ENCODE measurements at places on chromosomes 3 and 15. TPM values are rescaled to one million over a fixed set of nuclear protein-coding genes. Genes with fewer than 3 reads are reported as not detected.

- peaks cover 2% of the 10 kb centered on the region for H3K27me3 ChIP-seq
- H3K27ac ChIP-seq: no peak overlapping the region
- H3K36me3 ChIP-seq: no peaks in the 10 kb centered on the region
- no peak overlapping the region for H3K4me3 ChIP-seq
Measured at GRCh38 chr3:134073583-134073945, 43.8 kb upstream of the SLCO2A1 start.

- H3K27me3 ChIP-seq: peaks cover 3% of the 10 kb centered on the region
- peak; percentile 21 for DNase-seq
- no peak overlapping the region for H3K4me3 ChIP-seq
- no peak overlapping the region for H3K27ac ChIP-seq
- H3K36me3 ChIP-seq: no peaks in the 10 kb centered on the region
Measured at GRCh38 chr3:51374456-51374855, 10.6 kb upstream of the MANF start.

GRCh38 chr3:38805765-38806386, 10.1 kb downstream of the SCN10A start:
- no peak overlapping the region for H3K4me3 ChIP-seq
- no peaks in the 10 kb centered on the region for H3K36me3 ChIP-seq
- peak; percentile 49 for DNase-seq
- H3K27ac ChIP-seq: no peak overlapping the region
- peaks cover 2% of the 10 kb centered on the region for H3K27me3 ChIP-seq

Gene FRMD4B
- total RNA-seq: 8.9 TPM

GRCh38 chr3:186640473-186640818, 247 bp downstream of the FETUB start:
- no peak for DNase-seq
- peaks cover 15% of the 10 kb centered on the region for H3K27me3 ChIP-seq
- H3K4me1 ChIP-seq: peaks cover 8% of the 10 kb centered on the region
- H3K27ac ChIP-seq: no peak overlapping the region
- no peaks in the 10 kb centered on the region for H3K36me3 ChIP-seq

Gene CLEC3B
- 0.45 TPM for total RNA-seq

Gene GOLGA6L25
- total RNA-seq: not detected

DNA sequence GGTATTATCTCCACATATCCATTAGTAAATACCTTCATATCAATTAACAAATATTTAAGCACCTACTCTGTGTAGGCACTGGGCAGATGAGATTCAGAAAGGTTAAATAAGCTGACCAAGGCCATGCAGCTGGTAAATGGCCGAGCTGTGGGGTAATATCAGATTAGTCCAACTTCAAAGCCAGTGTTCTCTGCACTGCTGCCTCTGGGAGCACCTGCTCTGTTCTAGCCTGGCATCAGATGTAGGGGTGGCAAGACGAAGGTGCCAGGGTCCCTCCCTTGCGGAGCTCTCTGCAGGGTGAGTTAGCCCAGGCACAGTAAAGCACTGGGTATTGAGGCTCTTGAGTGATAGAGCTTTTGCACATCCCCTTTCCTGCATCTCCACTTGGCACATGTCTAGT, 5.5 kb downstream of the TATDN2 start:
- no peaks in the 10 kb centered on the region for H3K27me3 ChIP-seq
- H3K36me3 ChIP-seq: peaks cover 56% of the 10 kb centered on the region
- H3K27ac ChIP-seq: peak overlapping the region; percentile 39
- no peak for DNase-seq

DNA sequence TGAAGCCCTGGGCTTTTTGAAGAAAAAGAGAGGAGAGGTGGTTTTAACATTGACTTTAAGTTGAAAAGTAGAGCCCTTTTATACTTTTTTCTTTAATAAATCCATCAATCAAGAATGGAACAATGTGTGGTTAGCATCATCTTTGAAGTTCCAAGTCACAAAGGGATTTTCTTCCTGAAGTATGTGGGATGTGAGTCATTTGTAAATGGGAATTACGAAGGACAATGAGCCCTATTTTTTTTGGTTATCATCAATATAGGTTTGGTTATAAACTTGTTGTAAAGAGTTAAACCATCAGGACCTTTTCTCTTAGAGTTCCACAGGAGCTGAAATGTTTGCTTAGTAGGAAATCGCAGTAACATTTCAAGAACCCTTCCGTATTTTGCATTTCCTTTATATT, 38.3 kb downstream of the PIK3CA start:
- no peak overlapping the region for H3K27ac ChIP-seq
- no peak overlapping the region for H3K4me3 ChIP-seq
- DNase-seq: no peak
- H3K4me1 ChIP-seq: peaks cover 21% of the 10 kb centered on the region

GRCh38 chr3:172557515-172558220, 34.4 kb upstream of the TNFSF10 start:
- peaks cover 26% of the 10 kb centered on the region for H3K4me1 ChIP-seq
- DNase-seq: no peak
- H3K27me3 ChIP-seq: no peaks in the 10 kb centered on the region
- H3K27ac ChIP-seq: peak overlapping the region; percentile 50
- H3K4me3 ChIP-seq: peak overlapping the region; percentile 23

Gene SLC24A5
- total RNA-seq: not detected

Gene SLC6A11
- not detected for total RNA-seq

- no peak for DNase-seq
- H3K4me1 ChIP-seq: no peaks in the 10 kb centered on the region
- H3K27me3 ChIP-seq: peaks cover 13% of the 10 kb centered on the region
- no peak overlapping the region for H3K4me3 ChIP-seq
- no peak overlapping the region for H3K27ac ChIP-seq
Measured at GRCh38 chr3:196332168-196332567, 6.0 kb downstream of the TM4SF19 start.

Gene PRR20G
- not detected for total RNA-seq

GRCh38 chr3:141085343-141086070, 34.4 kb downstream of the SPSB4 start:
- no peak overlapping the region for H3K4me3 ChIP-seq
- H3K4me1 ChIP-seq: no peaks in the 10 kb centered on the region
- H3K27ac ChIP-seq: no peak overlapping the region
- no peaks in the 10 kb centered on the region for H3K27me3 ChIP-seq
- no peaks in the 10 kb centered on the region for H3K36me3 ChIP-seq
- DNase-seq: no peak

DNA sequence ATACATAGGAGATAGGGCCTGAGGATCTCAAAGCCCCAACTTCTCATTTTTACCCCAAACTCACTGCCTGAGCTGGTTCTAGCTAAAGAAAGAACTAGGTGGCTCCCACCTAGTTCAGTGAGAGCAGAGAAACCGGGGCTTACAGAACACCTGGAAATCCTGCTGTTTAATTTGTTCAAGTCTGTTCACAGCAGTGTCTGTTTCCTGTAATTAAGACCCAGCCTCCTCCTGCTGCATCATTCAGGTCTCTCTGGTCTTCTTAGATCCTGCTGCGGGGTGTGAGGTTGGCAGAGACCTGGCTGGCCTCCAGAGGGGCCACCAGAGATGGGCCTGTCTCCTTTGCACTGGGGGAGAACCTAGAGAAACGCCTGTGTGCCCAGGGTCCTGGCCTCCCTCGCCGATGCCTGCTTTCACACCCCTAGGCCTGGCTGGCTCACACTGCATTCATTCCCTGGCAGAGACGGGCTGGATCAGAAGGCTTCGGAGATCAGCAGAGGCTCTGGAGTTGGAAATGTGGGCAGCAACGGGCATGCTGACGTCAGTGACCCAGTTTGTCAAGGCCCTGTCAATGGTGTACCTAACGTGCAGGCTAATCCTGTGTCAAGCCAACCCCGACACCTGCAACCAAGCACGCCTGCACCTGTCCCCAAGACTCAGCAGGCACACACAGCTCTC, 4.9 kb upstream of the CHRNA3 start:
- no peak for DNase-seq
- no peaks in the 10 kb centered on the region for H3K36me3 ChIP-seq
- H3K27ac ChIP-seq: no peak overlapping the region
- peaks cover 7% of the 10 kb centered on the region for H3K4me1 ChIP-seq

Gene RYR3
- not detected for total RNA-seq

- H3K4me3 ChIP-seq: no peak overlapping the region
- H3K4me1 ChIP-seq: peaks cover 7% of the 10 kb centered on the region
- no peak overlapping the region for H3K27ac ChIP-seq
- no peak for DNase-seq
Measured at GRCh38 chr15:31499236-31499952, 172.8 kb downstream of the KLF13 start.

DNA sequence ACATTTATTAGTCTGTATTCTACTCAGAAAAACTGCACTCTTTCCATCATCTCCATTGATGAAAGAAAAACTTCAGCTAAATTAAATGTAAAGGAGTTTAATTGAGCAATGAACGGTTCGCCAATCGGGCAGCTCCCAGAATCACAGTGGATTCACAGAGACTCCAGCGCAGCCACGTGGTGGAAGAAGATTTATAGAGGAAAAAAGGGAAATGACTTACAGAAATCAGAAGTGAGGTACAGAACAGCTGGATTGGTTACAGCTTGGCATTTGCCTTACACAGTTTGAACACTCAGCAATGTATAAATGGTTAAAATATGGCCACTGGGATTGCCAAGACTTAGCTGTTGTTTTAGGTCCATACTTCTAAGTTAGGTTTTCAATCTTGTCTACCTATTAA, 2.8 kb upstream of the SUCLG2 start:
- no peaks in the 10 kb centered on the region for H3K27me3 ChIP-seq
- H3K36me3 ChIP-seq: peaks cover 51% of the 10 kb centered on the region
- no peak overlapping the region for H3K27ac ChIP-seq

- no peaks in the 10 kb centered on the region for H3K36me3 ChIP-seq
- no peak for DNase-seq
- no peak overlapping the region for H3K4me3 ChIP-seq
Measured at GRCh38 chr15:33994005-33994615, 25.8 kb downstream of the CHRM5 start.

- H3K36me3 ChIP-seq: peaks cover 62% of the 10 kb centered on the region
- peak overlapping the region; percentile 86 for H3K4me3 ChIP-seq
- H3K27me3 ChIP-seq: no peaks in the 10 kb centered on the region
- DNase-seq: peak; percentile 77
- peaks cover 80% of the 10 kb centered on the region for H3K4me1 ChIP-seq
Measured at GRCh38 chr3:52253314-52254304, 8.1 kb downstream of the PPM1M start.

GRCh38 chr3:125644036-125645005, 49.0 kb upstream of the OSBPL11 start:
- no peaks in the 10 kb centered on the region for H3K27me3 ChIP-seq
- H3K4me3 ChIP-seq: no peak overlapping the region
- H3K27ac ChIP-seq: no peak overlapping the region
- H3K4me1 ChIP-seq: no peaks in the 10 kb centered on the region
- DNase-seq: no peak
- no peaks in the 10 kb centered on the region for H3K36me3 ChIP-seq

Gene ARHGEF3
- 130 TPM for total RNA-seq

Gene CCDC33
- 0.17 TPM for total RNA-seq

DNA sequence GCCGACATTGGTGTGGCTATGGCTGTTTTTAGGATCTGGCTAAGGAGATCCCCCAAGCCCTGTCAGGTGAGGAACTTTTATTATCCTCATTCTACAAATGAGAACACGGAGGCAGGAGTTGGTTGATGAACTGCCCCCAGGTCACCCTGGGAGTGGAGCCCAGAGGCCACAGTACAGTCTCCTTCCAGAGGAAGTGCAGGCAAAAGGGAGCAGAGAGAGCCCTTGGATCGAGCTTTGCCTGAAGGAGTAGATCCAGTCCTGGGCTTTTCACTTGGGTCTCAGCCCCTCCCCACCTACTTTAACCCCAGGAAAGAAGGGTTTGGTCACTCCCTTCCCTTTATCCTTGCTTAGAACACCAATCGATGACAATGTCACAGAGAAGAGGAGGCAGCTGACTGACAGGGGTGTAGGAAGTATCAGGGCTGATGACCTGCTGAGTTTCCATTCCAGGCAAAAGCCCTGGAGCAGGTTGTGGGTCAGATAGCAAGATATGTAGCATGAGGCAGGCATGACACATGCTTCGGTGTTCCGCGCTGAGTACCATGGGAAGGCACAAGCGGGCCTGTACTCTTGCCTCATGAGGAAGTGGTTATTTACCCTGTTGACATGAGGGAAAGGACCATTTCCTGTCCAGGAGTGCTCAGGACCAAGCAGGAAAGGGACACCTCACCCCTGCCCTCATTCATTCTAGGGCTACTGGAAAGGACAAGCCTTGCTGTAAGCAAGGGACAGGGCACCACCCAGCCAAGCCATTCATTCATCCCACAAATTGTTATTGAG, 5.8 kb upstream of the PLA2G4D start:
- H3K27me3 ChIP-seq: peaks cover 13% of the 10 kb centered on the region
- DNase-seq: no peak
- no peak overlapping the region for H3K27ac ChIP-seq
- H3K4me3 ChIP-seq: no peak overlapping the region

GRCh38 chr3:189334064-189334920, 162.5 kb downstream of the TPRG1 start:
- H3K4me1 ChIP-seq: peaks cover 21% of the 10 kb centered on the region
- no peak overlapping the region for H3K27ac ChIP-seq
- peaks cover 13% of the 10 kb centered on the region for H3K36me3 ChIP-seq

Gene LMAN1L
- 0.37 TPM for total RNA-seq

DNA sequence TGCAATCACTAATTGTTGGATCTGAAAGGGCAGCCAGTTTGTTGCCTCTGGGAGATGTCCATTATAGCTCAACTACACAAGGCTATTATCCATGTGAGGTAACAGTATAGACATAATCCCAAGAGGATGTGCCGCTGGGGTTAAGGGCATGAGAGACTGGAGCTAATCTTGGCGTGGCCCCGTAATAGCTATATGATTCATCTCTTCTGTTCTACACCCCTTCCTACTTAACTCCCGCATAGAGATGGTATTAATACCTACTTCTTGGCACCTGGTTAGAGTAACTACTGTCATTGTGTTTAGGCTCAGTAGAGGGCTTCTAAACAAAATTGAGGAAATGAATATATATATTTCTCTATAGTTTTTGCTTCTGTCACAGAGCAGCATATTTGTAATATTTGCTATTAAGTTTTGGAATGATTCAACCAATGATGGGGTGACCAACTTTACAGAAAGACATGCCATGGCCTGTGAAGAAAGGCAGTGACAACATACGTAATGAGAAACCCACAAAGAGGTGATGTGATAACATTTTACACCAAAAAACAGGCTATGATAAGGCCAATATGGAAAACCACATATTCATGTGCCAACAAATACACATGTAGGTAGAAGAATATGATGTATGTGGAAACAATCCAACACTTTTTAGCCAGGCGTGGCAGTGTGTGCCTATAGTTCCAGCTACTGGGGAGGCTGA, 76.8 kb upstream of the DPH6 start:
- no peak overlapping the region for H3K4me3 ChIP-seq
- no peak for DNase-seq
- peaks cover 2% of the 10 kb centered on the region for H3K27me3 ChIP-seq
- no peak overlapping the region for H3K27ac ChIP-seq
- H3K4me1 ChIP-seq: no peaks in the 10 kb centered on the region

Gene GLDN
- not detected for total RNA-seq

GRCh38 chr15:86162172-86162591, 82.5 kb downstream of the AGBL1 start:
- no peak overlapping the region for H3K27ac ChIP-seq
- H3K27me3 ChIP-seq: peaks cover 7% of the 10 kb centered on the region
- no peaks in the 10 kb centered on the region for H3K4me1 ChIP-seq
- DNase-seq: no peak
- H3K36me3 ChIP-seq: no peaks in the 10 kb centered on the region
- no peak overlapping the region for H3K4me3 ChIP-seq

Gene NEK10
- 0.79 TPM for total RNA-seq

- H3K27ac ChIP-seq: no peak overlapping the region
- H3K4me3 ChIP-seq: no peak overlapping the region
- no peaks in the 10 kb centered on the region for H3K4me1 ChIP-seq
- H3K36me3 ChIP-seq: peaks cover 5% of the 10 kb centered on the region
- H3K27me3 ChIP-seq: no peaks in the 10 kb centered on the region
Measured at GRCh38 chr3:51928438-51928837, 13.3 kb downstream of the RRP9 start.
